ENCODE measurements at places on chromosomes 5 and 9.

GRCh38 chr5:126869005-126869451 lies 92.1 kb downstream of the LMNB1 start:
- DNase-seq, result no peak
- H3K27me3 ChIP-seq, result peaks cover 15% of the 10 kb centered on the region
- peak overlapping the region; percentile 30 for H3K27ac ChIP-seq
- peaks cover 8% of the 10 kb centered on the region for H3K36me3 ChIP-seq
- peaks cover 17% of the 10 kb centered on the region for H3K4me1 ChIP-seq

DNA sequence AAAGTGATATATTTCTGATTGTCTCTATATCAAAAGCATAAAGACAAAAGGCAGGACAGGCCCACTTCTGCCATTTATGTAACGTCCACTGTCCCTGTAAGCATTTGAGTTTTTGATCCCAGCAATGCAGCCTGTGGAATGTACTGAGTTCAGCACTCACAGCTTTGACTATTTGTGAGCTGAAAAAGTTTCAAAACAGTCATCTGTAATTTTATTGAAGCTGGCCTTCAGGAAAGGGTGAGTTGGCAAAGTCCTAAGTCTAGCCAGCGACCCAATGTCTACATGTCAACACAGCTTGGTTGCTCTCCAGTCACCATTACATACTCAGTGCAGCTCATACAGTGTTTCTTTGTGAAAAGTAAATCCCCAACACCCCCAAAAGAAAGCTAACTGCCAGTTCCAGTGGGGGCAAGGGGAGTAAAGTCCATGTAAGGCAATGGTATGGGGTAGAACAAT lies 9.7 kb downstream of the LIFR start:
- DNase-seq, result no peak
- peaks cover 3% of the 10 kb centered on the region for H3K36me3 ChIP-seq
- no peak overlapping the region for H3K27ac ChIP-seq
- no peaks in the 10 kb centered on the region for H3K27me3 ChIP-seq

GRCh38 chr5:138955013-138955660 lies 80.0 kb upstream of the LRRTM2 start:
- peaks cover 36% of the 10 kb centered on the region for H3K4me1 ChIP-seq
- no peak for DNase-seq
- peak overlapping the region; percentile 41 for H3K4me3 ChIP-seq
- peaks cover 3% of the 10 kb centered on the region for H3K36me3 ChIP-seq
- peak overlapping the region; percentile 65 for H3K27ac ChIP-seq
- H3K27me3 ChIP-seq, result no peaks in the 10 kb centered on the region

GRCh38 chr5:8683496-8683895 lies 814.5 kb downstream of the MTRR start:
- no peak overlapping the region for H3K27ac ChIP-seq
- H3K4me3 ChIP-seq, result no peak overlapping the region
- peaks cover 3% of the 10 kb centered on the region for H3K4me1 ChIP-seq
- H3K36me3 ChIP-seq, result no peaks in the 10 kb centered on the region
- H3K27me3 ChIP-seq, result no peaks in the 10 kb centered on the region

DNA sequence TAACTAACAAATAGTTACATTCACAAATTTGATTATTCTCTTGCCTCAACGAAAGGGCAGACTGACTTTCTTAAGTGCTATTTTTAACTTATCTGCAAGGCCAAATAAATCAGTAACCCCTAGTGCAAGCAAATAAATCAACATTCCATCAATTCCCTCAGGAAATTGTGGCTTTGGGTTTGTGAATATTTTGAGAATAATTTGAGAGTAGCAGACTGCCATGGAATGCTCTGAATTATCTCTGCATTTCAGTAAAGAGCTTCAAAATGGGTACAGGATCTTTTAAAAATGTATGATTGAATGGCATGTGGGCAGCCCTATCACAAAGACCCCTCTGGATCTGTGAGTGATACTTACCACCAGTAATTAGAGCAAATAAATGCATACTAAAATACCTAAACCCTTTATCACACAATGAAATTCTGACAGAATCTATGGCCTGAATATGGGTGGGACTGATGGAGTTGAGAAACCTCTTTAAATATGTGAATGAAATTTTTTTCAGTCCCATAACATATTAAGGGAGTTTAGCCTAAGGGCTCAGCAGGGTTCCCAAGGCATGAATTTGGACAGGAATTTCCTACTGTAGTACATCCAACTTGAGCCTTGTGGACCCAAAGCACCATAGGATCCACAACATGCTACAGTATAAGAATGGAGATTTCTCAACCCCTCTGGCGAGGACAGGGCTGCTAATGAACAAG lies 92.5 kb upstream of the ITGA2 start:
- no peak for DNase-seq
- H3K36me3 ChIP-seq, result no peaks in the 10 kb centered on the region
- no peak overlapping the region for H3K4me3 ChIP-seq
- no peak overlapping the region for H3K27ac ChIP-seq

DNA sequence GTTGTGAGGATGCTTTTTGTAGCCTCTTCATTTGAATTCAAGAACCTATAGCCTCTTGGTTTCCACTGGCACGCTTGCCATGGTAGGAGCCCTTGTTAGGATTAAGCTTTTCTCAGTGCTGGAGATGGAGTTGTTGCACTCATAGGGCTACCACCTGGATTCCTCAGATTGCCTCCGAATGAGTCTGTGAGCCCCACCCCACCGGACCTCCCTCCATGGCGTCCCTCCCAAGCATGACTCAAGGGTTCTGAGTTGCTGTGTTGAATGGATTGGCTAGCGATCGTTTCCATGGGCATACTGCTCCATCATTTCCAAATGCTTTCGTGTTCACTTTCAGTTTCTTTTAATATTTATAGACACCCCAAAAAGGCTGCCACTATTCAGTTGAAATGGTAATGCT lies 69.9 kb downstream of the DAPK1 start:
- H3K36me3 ChIP-seq, result peaks cover 27% of the 10 kb centered on the region
- H3K27ac ChIP-seq, result peak overlapping the region; percentile 48
- DNase-seq, result peak; percentile 3
- no peak overlapping the region for H3K4me3 ChIP-seq
- peaks cover 82% of the 10 kb centered on the region for H3K4me1 ChIP-seq
- H3K27me3 ChIP-seq, result no peaks in the 10 kb centered on the region

DNA sequence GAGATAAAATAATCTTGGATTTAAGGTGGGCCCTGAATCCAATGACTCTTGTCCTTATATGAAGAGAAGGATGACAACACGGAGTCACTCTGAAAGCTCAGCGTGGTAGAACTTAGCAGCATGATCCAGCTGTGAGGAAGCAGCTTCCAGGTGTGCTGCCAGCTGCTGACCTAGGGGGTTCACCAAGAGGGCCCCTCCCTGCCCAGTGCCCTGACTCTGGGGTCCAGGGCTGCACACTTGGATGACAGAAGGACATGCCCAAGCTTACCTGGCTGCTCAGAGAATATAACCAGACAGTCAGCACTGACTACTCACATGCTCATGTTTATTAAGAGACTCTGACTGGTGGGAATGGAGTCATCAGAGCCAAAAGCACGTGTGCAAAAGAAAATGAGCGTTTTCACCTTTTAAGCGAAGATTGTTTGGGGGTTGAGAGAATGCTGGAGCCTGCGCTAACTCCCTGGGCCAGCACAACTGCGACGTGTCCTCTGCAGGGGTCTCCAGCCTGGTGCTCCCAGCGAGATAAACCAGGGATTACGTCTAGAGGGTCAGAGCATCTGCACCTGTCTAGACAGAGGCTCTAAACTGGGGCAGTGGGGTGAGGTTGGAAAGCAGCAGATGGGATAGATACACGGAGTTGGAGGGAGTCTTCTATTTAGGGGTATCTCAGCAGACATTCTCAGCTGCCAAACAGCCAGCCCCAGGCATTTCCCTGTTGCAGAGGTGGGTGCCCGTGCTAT lies 41.3 kb downstream of the ROPN1L start:
- H3K4me1 ChIP-seq, result peaks cover 20% of the 10 kb centered on the region
- no peak overlapping the region for H3K27ac ChIP-seq
- H3K4me3 ChIP-seq, result no peak overlapping the region
- H3K27me3 ChIP-seq, result peaks cover 8% of the 10 kb centered on the region
- no peaks in the 10 kb centered on the region for H3K36me3 ChIP-seq
- DNase-seq, result no peak

GRCh38 chr9:76893395-76893932 lies 12.4 kb downstream of the PRUNE2 start:
- no peak for DNase-seq
- H3K4me1 ChIP-seq, result no peaks in the 10 kb centered on the region
- H3K36me3 ChIP-seq, result no peaks in the 10 kb centered on the region
- peaks cover 54% of the 10 kb centered on the region for H3K27me3 ChIP-seq

GRCh38 chr9:92151691-92152393 lies 36.6 kb upstream of the SPTLC1 start:
- H3K4me1 ChIP-seq, result peaks cover 34% of the 10 kb centered on the region
- peak overlapping the region; percentile 82 for H3K27ac ChIP-seq
- H3K4me3 ChIP-seq, result peak overlapping the region; percentile 27
- no peaks in the 10 kb centered on the region for H3K27me3 ChIP-seq
- no peak for DNase-seq

DNA sequence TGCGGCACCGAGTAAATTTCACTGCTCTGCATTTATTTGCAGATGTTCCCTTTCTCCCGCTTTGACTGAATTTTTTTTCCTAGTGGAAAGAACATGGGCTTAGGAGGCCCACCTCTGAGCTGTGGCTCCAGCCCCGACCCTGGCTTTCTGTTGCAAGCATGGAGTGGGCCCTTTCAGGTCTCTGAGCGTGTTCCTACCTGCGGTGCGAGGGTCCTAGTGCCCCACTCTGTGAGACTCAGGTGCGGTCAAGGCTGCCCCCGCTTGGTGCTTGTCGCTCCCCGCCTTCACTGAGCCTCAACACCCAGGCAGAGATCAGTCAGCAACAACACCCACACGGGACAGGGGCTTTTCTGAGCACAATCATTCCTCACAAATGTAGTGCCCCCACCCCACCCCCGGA lies 32.0 kb downstream of the SLC6A3 start:
- DNase-seq, result no peak
- H3K4me3 ChIP-seq, result no peak overlapping the region
- H3K27ac ChIP-seq, result no peak overlapping the region
- H3K4me1 ChIP-seq, result no peaks in the 10 kb centered on the region

- no peaks in the 10 kb centered on the region for H3K36me3 ChIP-seq
- DNase-seq, result no peak
- H3K4me3 ChIP-seq, result no peak overlapping the region
- H3K27ac ChIP-seq, result no peak overlapping the region
- H3K4me1 ChIP-seq, result no peaks in the 10 kb centered on the region
These were observed 57.3 kb downstream of the MED10 start for GRCh38 chr5:6321078-6321477.

DNA sequence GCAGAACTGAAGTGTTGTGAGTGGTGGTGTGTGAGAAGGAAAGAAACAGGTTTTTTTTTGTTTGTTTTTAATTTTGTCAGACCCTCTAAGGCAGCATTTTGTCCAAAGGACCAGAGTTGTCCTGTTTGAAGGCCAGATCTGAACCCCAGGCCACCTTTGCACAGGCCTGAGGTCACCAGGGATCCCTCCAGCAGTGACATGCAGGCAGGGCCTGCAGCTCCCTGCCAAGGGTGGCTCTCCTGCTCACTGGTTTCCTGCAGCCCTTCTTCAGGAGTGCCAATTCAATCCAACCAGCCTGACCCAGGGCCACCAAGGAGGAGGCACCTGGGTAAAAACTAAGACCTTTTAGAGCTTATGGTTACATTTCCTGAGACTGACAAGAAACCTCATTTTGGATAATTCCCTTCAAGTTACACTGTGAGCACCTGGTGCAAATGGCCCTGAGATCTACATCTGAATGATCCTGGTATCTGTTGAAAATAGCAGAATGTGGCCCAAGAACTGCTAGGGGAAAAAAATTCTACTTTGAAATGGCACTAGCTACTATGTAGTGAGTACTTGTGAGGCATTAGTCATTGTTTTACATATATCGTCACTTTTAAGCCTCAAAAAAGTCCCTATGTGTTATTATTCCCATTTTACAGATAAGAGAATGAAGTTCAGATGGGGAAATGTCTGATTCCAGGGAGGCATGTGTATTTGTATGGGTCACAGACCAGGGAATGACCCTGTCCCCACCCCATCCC lies 33.5 kb upstream of the SMU1 start:
- peaks cover 11% of the 10 kb centered on the region for H3K36me3 ChIP-seq
- no peak for DNase-seq
- H3K27ac ChIP-seq, result peak overlapping the region; percentile 51
- H3K27me3 ChIP-seq, result no peaks in the 10 kb centered on the region

DNA sequence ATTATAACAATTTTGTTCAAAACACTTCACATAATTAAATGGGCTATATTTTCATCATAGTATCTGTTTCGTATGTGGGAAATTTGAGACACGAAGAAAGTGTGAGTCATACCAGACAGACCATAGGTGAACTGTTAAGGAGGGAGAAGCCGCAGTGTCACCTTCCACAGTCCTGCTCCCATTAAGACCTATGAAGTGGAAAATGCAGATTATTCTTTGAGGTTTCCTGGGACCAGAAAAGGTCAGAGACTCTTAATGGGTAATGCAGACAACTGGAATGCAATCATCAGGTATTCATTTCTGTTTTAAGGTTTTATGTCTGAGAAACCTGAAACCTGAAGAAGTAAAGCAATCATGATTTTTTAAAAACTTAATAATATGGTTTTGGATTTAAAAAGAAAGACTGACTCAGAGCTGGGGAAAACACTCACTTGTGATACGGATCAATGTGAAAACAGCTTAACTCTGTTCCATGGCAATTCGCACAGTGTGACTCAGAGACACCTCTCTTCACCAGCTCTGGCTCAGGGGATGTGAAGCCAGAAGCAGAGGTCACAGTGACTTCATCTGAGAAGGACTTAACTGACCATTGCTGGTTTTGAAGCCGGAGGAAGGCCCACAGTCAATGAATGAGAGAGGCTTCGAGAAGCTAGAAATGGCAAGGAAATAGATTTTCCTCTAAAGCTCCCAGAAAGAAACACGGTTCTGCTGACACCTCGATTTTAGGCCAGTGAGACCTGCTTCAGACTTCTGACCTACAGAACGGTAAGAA lies 17.2 kb upstream of the GCNT1 start:
- DNase-seq, result no peak
- H3K36me3 ChIP-seq, result no peaks in the 10 kb centered on the region
- no peak overlapping the region for H3K4me3 ChIP-seq
- no peak overlapping the region for H3K27ac ChIP-seq
- H3K27me3 ChIP-seq, result no peaks in the 10 kb centered on the region

DNA sequence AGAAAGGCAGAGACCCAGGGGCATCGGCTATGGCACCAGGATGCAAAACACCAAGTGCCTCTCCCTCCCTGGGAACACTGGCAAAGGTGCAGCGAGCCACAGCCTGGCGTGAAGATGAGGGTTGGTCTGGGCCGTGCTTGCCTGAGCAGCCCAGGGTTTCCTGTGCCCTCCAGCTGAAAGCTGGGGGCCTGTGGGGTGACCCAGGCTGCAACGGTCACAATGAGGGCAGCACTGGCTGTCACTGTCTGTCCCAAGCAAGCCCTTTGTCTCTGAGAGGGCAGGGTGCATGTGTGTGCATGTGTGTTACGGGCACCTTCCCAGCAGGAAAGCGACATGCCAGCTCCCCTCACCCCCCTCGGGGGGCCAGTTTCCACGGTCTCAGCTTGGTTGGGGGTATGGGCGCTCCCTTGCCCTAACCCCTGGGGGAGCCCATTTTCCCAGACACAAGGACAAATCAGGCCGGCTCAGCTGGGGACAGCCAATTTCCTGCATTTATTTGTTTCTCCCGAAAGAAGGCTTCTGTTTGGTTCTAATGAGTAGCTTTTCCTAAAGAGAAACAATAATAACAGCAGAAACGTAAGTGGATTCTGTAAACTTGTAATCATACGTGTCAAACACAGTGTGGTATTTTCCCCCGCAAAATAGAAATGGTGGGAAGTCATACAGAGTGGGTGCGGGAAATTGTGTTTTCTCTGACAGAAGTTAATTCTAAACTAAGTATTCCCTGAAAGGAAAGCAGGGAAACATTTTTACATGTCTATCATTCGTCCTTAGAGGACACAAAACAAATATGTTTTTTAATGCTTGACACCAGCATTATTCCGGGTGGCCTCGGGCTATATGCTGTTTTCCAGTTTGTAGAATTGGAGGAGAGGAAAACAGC lies 21.3 kb downstream of the MRPL36 start:
- no peaks in the 10 kb centered on the region for H3K36me3 ChIP-seq
- peaks cover 13% of the 10 kb centered on the region for H3K27me3 ChIP-seq
- DNase-seq, result no peak
- no peak overlapping the region for H3K27ac ChIP-seq
